ENCODE measurements at places on chromosomes 2 and 18.
A peak's percentile ranks its signal among the peaks of the same experiment; 100 is the strongest.

- DNase-seq = no peak
Observed at GRCh38 chr2:197450465-197450864, 2.9 kb upstream of the COQ10B start.

GRCh38 chr2:84970210-84970867, 622 bp upstream of the KCMF1 start:
- peak; percentile 61 for DNase-seq

- no peak for DNase-seq
Observed at GRCh38 chr2:94763318-94763717, 107.9 kb upstream of the TEKT4 start.

GRCh38 chr2:44651974-44652373, 289.5 kb upstream of the SIX3 start:
- DNase-seq = no peak

DNA sequence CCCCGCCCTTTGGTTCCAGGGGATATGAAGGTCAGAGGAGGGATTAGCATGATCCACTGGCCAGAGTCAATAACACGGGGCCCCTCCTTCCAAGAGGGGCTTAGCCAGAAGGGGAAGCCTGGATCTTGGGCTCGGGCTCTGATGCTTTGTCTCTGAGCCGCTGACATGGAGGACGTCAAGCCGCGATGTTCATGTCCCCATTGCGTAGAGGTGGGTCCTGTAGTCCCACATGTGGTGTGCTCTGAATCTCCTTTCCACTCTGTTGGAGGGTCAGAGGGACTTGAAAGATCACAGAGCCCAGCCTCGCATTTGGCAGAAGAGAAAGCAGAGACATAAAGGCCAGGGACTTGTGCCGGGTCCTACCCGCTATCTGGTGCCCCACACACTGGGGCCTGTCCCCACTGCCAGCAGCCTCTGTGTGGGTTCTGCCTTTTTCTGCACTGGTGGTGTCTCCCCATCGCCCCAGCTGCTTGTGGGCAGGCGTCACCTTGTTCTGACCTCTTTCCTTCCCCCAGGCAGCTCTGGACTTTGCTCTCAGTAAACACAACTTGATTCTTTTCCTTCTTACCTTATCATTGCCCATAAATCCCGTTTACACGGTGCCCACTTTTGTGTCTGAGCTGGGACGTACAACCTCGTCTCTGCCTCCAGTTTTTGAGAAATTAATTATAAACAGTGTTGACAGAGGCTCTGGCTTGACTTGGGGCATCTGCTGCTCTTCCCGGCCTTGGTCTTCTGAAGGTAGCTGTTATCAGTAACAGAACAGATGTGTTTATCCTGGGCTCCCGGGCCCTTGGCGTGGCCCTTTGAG, 48.8 kb downstream of the SH3BP4 start:
- DNase-seq = no peak

- peak; percentile 13 for DNase-seq
Observed at GRCh38 chr2:183666031-183666430, 541.8 kb downstream of the NUP35 start.

DNA sequence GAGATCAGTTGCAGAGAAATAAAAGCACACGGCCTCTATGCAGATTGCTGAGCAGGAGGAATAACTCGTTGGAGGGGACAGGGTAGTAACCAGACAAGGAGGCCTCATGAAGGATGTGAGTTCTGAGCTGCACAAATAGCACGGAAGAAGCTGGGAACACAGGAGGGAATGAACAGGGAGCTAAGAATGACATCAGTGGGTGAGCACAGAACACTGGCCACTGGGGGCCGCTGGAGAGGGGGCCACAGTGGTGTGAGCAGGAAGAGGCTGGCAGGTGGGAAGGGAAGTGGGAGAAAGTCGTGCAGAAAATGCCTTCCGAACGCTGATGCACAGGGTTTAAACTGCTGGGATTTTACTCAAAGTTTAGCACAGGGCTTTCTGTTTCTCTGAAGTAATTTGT, 61.0 kb downstream of the ZAP70 start:
- no peak for DNase-seq

DNA sequence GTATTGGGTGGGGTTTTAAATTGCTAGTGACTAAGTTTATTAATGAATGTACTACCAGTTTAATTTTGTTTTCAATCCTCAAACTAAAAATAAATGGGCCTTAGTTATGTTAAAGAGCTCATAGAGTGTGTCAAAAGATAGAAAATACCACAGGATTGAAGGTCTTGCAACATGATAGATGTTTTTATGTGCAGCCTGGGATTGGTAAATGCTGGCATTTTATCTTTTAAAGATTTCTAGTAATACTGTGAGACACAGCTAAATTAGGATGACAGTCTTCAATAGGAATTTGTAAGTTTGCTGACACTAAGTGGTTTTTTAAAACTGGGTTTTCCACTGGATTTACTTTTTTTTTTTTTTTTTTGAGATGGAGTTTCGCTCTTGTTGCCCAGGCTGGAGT, 122.3 kb downstream of the HAUS1 start:
- DNase-seq = peak; percentile 54

DNA sequence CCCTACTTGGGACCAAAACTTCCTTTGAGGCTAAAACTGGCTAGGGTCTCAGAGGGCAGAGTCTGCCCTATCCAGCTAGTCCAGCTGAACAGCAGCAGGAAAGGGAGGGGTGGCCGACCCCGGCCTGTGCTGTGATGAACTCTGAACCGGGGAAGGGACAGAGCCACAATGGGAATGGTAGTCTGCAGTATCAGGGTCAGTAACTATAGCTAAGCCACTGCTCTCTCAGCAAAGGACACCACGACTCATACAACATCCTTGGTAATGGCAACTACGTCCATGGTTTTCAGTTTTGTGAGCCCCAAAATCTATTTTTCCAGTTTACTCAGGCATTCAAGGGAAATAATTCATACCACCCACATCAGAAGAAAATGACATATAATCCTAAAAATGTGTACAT, 75.2 kb downstream of the NBAS start:
- DNase-seq = no peak
